ENCODE measurements at places on chromosomes 3 and 15. TPM values are rescaled to one million over a fixed set of nuclear protein-coding genes. Genes with fewer than 3 reads are reported as not detected.

The BTD gene
- total RNA-seq = 2.7 TPM

DNA sequence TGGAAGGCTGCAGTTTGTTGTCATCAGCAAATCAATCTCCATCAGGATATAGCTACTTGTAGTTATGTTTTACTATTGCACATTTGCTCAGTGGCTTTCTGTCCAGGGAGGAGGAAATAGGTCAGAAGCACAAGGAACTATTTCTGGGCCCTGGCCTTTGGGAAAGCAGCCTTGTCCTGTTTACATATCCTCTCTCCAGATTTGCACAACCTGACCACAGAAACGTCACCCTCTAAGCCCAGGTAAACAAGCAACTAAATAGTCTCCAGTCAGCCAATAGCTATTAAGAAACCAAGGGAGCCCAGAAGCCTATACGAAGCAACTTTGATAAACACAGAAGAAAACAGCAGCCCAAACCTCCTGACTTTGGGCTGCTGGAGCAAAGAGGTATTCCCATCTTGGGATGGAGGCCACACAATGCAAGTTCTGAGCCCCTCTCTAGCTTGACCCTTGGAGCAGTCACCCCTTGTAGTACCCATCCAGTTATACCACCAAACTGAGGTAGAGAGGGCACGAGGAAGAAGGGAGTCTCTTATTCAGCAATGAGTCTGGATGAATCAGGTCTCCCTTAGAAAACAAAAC is 2.3 kb upstream of the FEM1B start:
- H3K27ac ChIP-seq = no peak overlapping the region
- H3K4me1 ChIP-seq = peaks cover 19% of the 10 kb centered on the region
- H3K4me3 ChIP-seq = no peak overlapping the region

The ZIC4 gene
- total RNA-seq = not detected

- no peak overlapping the region for H3K27ac ChIP-seq
- H3K36me3 ChIP-seq = no peaks in the 10 kb centered on the region
- peaks cover 21% of the 10 kb centered on the region for H3K27me3 ChIP-seq
- no peak overlapping the region for H3K4me3 ChIP-seq
- DNase-seq = no peak
Measured at GRCh38 chr3:55771503-55771902, 284.4 kb upstream of the WNT5A start.

GRCh38 chr15:90838544-90838943 is 29.8 kb upstream of the FURIN start:
- H3K36me3 ChIP-seq = no peaks in the 10 kb centered on the region
- H3K27me3 ChIP-seq = no peaks in the 10 kb centered on the region
- peak overlapping the region; percentile 64 for H3K4me3 ChIP-seq

The MASP1 gene
- not detected for total RNA-seq

Data from activated naive CD8-positive, alpha-beta T cell treated with anti-CD3 and anti-CD28 coated beads for 36 hours (primary cell).